B cell (primary cell): ENCODE measurements at places on chromosomes 4 and X. TPM values are rescaled to one million over a fixed set of nuclear protein-coding genes. Genes with fewer than 3 reads are reported as not detected.

- no peak overlapping the region for H3K27ac ChIP-seq
- no peaks in the 10 kb centered on the region for H3K36me3 ChIP-seq
- no peak overlapping the region for H3K4me3 ChIP-seq
- no peaks in the 10 kb centered on the region for H3K4me1 ChIP-seq
- no peak for DNase-seq
These were observed 348.5 kb upstream of the FTHL17 start for GRCh38 chrX:31420302-31420701.

The PSAPL1 gene
- polyA plus RNA-seq = not detected in 2 replicates

The STATH gene
- not detected in 2 replicates for polyA plus RNA-seq

The STAG2 gene
- 15.3 and 24.8 TPM in 2 replicates for polyA plus RNA-seq

DNA sequence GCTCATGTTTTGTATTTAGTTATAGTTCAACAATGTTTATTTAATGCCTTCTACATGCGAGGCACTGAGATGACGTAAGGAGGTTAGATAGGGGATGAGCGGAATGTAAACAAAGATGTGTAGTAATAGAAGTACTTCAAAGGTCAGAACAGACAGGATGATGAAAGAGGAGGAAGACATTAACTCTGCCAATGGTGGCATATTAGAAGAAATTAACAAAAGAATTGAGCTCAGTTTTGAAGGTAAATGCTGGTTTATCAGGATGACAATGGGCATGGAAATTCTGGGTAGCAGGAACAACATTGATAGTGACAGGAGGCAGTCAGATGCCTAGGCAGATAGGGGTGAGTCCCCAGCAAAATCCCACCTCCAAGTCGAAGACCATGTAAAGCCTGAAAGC, 62.3 kb upstream of the PGRMC2 start:
- H3K27ac ChIP-seq = no peak overlapping the region
- H3K4me3 ChIP-seq = no peak overlapping the region
- no peaks in the 10 kb centered on the region for H3K27me3 ChIP-seq
- no peaks in the 10 kb centered on the region for H3K36me3 ChIP-seq
- no peak for DNase-seq
- no peaks in the 10 kb centered on the region for H3K4me1 ChIP-seq

DNA sequence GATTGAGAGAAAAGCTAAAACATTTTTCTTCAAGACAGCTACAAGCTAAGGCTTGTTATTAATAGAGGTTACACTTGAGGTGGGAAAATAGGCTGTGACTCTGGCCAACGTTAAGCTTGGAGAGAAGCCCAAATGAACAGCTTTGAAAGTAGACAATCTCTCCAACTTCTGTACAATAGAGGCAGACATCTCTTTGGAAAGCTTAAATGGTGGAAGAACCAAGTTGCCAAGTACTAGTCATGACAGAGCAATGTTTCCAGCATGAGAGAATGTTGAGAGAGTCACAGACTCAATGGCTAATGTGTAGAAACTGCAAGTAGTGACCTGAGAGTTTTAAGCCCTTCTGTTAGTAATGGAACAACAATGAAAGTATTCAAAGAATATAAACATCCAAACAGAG, 298.1 kb downstream of the INPP4B start:
- DNase-seq = no peak
- no peaks in the 10 kb centered on the region for H3K4me1 ChIP-seq
- H3K36me3 ChIP-seq = no peaks in the 10 kb centered on the region
- H3K27me3 ChIP-seq = no peaks in the 10 kb centered on the region

GRCh38 chrX:130171446-130172126, at the start of gene RAB33A:
Gene RAB33A, plus strand, starts transcription at chrX:130171962. Its CDS starts 101 bp downstream, at chrX:130172063.
- H3K27me3 ChIP-seq = no peaks in the 10 kb centered on the region
- H3K27ac ChIP-seq = no peak within 1 kb of the TSS
- H3K4me3 ChIP-seq = peak within 1 kb of the TSS; percentile 68
- no peaks in the 10 kb centered on the region for H3K36me3 ChIP-seq

GRCh38 chr4:78667764-78668163, 108.4 kb upstream of the BMP2K start:
- H3K4me1 ChIP-seq = peaks cover 75% of the 10 kb centered on the region
- H3K4me3 ChIP-seq = no peak overlapping the region
- H3K27ac ChIP-seq = peak overlapping the region; percentile 50
- H3K36me3 ChIP-seq = no peaks in the 10 kb centered on the region
- peak; percentile 47 for DNase-seq

The ZFP92 gene
- 0.17 and 0.24 TPM in 2 replicates for polyA plus RNA-seq
